Hematopoietic multipotent progenitor cell (in vitro differentiated cells): ENCODE measurements at places on chromosomes 2 and 18. TPM values are rescaled to one million over a fixed set of nuclear protein-coding genes. Genes with fewer than 3 reads are reported as not detected.

The VAMP8 gene
- 96.1 TPM for total RNA-seq

The DYNAP gene
- total RNA-seq = not detected

DNA sequence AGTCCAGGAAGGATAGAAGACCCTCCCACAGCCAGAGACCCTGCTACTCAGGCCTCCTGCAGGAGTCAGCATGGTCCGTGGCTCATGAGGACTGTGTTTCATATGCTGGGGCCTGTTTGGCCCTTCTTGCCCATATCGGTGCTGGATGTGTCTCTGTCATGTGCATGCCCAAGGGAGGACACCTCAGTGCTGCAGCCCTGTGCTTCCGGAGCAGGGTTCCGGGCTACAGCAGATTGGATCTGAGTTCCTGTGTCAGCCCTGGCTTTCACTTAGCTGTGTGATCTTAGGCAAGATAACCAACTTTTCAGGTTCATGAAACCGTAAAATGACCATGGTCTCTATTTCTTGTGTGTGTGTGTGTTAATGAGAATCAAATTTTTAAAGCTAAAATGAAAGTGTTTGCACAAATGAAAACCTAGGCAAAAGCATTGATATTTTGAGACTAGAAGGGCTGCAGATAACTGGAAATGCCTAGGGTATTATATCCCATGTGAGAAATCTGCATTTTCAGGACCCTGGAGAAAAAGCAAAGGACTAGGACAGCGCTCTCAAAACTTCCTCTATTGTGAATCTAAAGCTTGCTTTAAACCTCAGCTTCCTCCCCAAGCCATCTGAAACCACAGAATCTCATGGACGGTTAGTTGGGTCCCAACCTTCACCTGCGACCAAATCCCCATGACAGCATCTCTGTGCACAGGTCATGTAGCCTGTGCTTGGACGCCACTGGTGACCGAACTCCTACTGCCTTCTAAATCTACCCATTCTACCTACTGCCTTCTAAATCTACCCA is 58.8 kb upstream of the CAPN13 start:
- no peak for DNase-seq

- no peak for DNase-seq
Observed at GRCh38 chr2:99940963-99941362, 201.4 kb downstream of the AFF3 start.

The LNPK gene
- total RNA-seq = 7.3 TPM

The SERPINB10 gene
- 0.27 TPM for total RNA-seq

GRCh38 chr18:13219593-13220159 is 1.1 kb downstream of the LDLRAD4 start:
- DNase-seq = no peak

DNA sequence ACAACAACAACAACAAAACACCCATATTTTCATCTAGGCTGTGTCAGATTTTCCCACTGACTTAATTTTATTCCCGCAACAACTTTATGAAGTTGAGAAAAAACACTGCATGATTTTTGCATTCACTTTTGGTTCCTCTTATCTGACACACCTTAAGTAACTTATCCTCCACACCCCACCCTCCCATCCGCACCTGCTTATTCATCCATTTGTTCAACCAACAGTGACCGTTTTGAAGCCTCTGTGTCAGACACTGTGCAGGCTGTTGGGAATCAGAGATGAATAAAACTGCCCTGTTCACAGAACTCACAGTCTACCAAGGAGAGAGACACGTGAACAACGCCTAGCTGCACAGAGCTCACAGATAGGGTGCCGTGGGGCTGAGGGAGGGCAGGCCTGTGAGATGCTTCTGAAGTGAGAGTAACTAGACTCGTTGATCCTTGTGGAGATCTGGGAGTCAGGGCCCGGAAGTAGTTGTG is 7.4 kb downstream of the CNNM4 start:
- no peak for DNase-seq

The XDH gene
- 0.54 TPM for total RNA-seq

DNA sequence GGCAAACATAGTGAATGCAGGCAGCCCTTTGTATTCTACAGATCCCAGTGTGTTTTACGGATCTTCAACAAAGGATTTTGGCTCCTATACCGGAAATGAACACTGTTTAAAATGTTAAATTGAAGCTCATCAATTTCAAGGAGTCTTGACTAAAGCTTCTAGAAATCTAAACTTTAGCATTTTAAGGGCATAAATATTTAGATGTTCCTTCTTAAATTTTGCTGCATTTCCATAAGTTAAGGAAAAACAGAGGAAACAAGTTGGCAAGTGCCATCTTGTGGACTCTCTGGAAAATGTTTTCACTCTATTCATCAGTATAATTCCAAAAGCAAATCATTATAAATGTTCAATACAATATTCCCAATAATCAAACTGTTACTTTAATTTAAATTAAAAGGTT is 19.6 kb downstream of the CHN1 start:
- no peak for DNase-seq

The PROKR1 gene
- under 0.01 TPM for total RNA-seq

GRCh38 chr2:117492209-117492851 is 322.2 kb upstream of the DDX18 start:
- DNase-seq = no peak

DNA sequence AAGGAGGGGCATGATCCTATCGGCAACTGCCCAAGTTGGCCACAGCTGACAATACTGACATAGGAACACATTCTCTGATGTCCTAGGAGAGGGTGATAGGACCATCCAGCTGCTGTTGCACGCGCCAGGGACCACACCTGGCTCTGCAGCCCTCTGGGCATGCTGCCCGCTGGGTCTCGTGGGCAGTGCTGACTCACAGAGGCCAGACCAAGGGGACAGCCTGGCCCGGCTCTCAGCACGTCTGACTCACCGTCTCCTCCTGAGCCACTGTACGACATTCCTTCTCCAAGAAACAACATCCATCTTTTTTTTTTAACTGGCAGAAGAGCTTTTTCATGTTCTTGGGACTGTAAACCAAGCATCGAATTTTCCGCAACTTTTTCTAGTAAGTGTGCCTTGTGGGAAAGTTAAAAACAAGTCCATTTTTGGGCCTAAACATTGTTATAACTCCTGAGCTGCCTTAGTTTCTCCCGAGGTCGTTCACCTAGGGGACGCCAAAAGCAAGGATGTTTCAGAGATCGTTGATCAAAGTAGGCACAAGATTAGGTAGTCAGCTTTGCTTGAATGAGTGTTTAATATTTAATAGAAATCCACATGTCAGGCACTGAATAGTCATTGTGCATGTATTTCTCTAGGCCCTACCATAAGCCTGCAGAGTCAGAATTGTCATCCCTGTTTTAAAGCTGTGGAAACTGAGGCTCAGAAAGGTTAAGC is 100.3 kb downstream of the TTC32 start:
- no peak for DNase-seq

The UGT1A8 gene
- under 0.01 TPM for total RNA-seq

DNA sequence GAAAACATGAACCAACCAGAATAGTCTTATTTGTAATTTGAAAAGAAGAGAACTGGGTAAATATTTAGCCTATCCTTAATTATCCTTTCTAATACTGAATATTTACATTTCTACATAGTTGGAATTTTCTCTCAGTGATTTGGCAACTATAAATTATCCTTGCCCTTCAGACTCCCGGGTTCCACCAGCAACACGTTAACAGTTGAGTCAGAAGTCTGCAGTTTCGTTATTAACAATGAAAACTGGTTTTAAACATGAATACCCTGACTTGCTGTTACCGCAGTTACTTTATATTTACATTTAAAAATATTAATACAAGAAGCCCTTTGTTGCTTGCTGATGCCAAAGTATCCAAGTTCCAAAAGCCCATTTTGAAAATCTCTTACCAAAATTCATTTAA is 673.0 kb downstream of the ARHGAP15 start:
- no peak for DNase-seq

- DNase-seq = no peak
Observed at GRCh38 chr18:35311496-35311895, 21.5 kb upstream of the ZSCAN30 start.

The COLEC12 gene
- 0.27 TPM for total RNA-seq

GRCh38 chr2:114937366-114937930 is 495.0 kb downstream of the DPP10 start:
- no peak for DNase-seq

The UGT1A5 gene
- total RNA-seq = not detected

The PREPL gene
- 5.7 TPM for total RNA-seq

- no peak for DNase-seq
Observed at GRCh38 chr18:8357320-8357719, 251.9 kb upstream of the RAB12 start.

The SERPINB13 gene
- not detected for total RNA-seq

The RAB17 gene
- not detected for total RNA-seq

DNA sequence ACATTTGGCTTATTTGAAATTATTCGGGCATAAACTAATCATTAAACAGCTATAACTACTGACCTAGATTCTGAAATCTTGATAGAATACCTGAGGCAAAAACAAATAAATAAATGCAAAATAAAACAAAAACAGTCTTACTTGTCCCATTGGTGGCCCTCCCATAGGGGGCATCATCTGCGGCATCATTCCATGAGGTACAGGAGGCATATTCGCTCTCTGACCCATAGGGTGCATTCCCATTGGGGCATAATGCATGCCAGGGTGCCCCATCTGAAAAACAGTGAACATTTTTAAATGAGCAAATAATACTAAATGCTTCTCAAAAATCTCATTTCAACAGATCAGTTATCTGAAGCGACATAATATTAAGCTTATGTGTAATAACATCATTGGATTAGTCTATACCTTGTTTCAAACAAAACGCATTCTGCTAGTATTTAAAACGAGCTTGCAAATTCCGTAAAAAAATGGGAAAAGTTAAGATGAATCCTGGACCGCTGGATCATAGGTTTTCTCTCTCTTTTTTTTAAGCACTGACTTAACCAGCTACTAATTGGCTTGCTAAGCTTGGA is 1.3 kb downstream of the PRPF40A start:
- peak; percentile 67 for DNase-seq

GRCh38 chr18:55370936-55371335 is 217.1 kb downstream of the TCF4 start:
- no peak for DNase-seq

DNA sequence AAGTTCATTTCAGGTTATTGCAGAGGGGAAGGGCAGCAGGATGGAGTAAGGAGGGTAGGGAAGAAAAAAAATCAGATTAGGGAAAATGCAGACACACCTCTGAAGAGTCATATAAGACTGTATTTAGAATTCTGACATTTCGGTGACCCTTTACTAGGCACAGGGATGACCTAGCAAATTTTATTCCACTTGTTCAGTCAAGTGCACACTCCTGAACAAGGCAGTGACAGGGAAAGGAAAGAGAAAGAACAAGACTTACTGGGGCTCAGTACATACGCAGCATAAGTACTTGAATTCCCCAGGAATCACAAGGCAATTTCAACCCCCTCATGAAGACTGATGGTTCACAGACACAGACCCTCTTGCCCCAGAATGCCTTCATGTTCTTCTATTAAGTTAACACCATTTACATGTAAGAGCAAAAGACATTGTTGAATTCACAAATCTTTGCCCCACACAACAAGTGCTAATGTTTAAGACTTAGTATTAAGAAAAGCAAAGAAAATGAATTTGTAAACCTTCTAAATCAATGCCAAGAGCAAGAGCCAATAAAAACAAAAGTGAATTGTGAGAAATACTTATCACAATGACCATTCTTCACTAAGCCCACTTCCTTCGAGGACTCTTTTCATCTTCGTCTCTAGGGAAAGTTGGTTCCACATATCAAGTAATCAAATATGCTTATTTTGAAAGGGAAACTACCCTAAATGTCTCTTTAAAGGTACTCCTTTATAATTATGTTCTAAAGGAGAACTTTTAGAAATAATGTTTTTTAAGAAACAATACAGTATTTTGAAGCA is 47.0 kb downstream of the COBLL1 start:
- no peak for DNase-seq

DNA sequence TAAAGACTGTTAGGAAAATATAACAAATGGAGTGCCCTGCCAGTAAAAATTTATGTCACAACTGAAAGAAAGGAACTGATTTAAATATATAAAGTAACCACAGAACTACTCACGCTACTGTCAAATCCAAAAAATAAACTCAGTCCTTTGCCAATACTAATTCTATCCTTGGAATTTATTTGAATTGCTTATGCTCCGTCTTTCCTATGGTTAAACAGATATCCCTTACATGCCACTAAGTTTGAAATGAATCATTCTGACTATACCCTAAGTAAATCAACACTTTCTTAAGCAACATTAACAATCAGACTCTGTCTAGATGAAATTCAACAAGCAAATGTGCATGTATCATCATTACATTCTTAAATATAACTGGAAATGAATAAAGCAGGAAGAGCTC is 9.8 kb downstream of the HNRNPLL start:
- DNase-seq = no peak

- DNase-seq = no peak
Observed at GRCh38 chr2:158489366-158490112, 32.8 kb downstream of the PKP4 start.

The RPRM gene
- under 0.01 TPM for total RNA-seq

- no peak for DNase-seq
Observed at GRCh38 chr2:57869758-57870344, 176.8 kb upstream of the VRK2 start.

The APCDD1 gene
- total RNA-seq = 0.27 TPM

GRCh38 chr18:3126457-3127097 is 93.2 kb downstream of the MYOM1 start:
- DNase-seq = no peak

The RAD51AP2 gene
- not detected for total RNA-seq

The FAM237A gene
- total RNA-seq = not detected

GRCh38 chr18:78805840-78806239 is 173.8 kb upstream of the SALL3 start:
- no peak for DNase-seq

The BCL2 gene
- 11.8 TPM for total RNA-seq

- DNase-seq = no peak
Observed at GRCh38 chr2:229269941-229270340, 1.1 kb downstream of the PID1 start.

The PSD4 gene
- 68.7 TPM for total RNA-seq

DNA sequence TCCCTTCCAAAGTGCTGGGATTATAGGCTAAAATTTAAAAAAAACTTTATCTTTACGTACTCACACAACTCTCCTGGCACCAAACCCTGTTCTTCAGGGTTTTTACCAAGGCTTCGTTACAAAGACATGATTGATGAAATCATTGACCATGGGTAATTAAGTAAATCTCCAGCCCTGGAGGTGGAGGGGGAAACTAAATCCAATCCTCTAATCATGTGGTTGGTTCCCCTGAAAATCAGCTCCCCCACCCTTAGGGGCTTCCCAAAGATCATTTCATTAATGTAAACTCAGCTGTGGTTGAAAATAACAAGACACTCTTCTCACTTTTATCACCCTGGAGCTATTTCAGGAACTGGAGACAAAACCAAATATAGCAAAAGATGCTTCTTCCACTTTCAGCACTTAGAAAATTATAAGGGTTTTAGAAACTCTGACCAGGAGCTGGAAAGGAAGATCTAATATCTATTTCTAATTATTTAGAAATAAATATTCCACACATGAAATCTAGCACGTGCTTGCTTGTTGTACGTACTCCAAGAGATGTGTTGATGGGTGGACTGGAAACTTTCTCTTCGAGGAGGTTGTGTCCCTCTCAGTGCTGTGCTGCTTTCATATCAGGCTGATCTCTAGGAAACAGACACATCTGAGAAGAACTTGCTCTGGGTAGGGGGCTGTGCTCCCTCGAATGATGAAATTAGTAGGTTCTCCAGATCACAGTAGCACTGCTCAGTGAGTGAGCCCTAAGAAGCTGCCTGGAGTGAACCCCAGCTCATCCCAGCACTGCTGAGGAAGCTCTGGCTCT is 67.2 kb downstream of the SMAD4 start:
- no peak for DNase-seq

The ORC2 gene
- total RNA-seq = 7.5 TPM
